ENCODE measurements at places on chromosomes 2 and 18. TPM values are rescaled to one million over a fixed set of nuclear protein-coding genes. Genes with fewer than 3 reads are reported as not detected.
A peak's percentile ranks its signal among the peaks of the same experiment; 100 is the strongest.

DNA sequence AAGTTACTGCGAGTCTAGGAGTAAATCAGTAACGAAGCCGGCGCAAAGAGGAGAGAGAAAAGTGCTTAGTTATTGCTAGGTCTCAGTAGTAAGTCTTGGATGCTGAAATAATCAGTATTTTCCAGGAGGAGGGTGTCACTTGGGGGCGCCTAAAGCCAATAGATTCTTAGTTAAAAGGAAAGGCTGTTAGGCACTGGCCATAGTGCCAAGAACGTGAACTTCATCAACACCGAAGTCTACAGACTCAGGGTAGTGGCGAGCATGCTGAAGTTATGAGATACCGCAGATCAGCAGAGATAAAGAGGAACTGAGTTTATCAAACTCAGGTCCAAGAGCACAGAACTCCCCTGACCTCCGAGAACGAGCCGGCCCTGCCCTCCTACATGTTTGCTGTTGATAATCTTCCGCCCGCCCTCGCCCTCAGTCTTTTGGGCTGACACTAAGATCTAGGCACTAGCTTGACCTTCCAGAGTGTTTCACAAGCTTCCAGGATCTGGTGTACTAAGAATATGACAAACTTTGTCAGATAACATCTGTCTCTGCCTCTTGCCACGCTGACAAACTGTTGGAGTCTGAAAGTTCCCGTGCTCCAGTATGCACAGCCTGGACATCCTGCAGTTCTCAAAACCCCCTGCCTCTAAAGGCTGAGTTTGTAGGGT, 49.2 kb downstream of the CYB5A start:
- no peak for DNase-seq
- peaks cover 42% of the 10 kb centered on the region for H3K4me1 ChIP-seq
- no peak overlapping the region for H3K4me3 ChIP-seq
- peak overlapping the region; percentile 18 for H3K27ac ChIP-seq
- peaks cover 11% of the 10 kb centered on the region for H3K27me3 ChIP-seq

DNA sequence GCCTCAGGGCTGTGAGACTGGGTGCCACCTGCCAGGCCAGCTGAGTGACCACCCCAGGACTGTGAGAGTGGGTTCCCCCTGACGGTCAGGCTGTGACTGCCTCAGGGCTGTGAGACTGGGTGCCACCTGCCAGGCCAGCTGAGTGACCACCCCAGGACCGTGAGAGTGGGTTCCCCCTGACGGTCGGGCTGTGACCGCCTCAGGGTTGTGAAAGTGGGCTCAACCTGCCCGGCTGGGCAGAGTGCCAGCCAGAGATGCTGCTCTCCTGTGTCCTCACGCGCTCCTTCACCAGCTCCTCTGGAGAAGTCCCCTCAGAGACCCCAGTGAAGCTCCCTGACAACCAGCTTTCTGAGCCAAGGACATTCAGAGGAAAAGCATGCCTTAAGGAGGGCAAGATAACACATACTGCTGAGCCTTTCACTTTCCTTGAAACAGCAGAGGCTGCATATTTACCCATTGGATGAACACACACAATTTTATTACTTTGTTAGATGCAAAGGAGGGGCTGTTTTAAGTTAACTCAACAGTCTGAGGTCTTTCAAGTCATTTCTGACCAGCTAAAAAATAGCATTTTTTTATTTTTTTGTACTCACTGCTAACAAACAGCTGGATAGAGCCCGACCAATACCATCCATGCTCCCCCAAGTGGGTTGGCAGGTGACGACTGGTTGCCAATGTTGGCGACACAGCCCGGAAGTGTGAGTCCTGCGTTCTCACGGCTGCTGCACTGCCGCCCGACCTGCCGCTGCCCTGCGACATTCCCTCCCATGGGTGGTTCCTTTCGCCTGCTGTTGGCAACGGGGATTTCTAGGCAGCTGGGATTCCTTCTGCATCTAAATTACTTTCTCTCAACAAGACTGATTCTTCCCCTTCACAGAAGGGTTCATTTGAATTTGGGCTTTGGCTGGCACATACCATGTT, 70.7 kb downstream of the NDUFA10 start:
- H3K36me3 ChIP-seq: peaks cover 34% of the 10 kb centered on the region
- H3K4me3 ChIP-seq: no peak overlapping the region
- H3K27ac ChIP-seq: no peak overlapping the region
- no peaks in the 10 kb centered on the region for H3K4me1 ChIP-seq

GRCh38 chr18:36672437-36673344, 156.1 kb downstream of the TPGS2 start:
- H3K27ac ChIP-seq: no peak overlapping the region
- peaks cover 4% of the 10 kb centered on the region for H3K4me1 ChIP-seq
- DNase-seq: no peak
- H3K4me3 ChIP-seq: no peak overlapping the region
- no peaks in the 10 kb centered on the region for H3K36me3 ChIP-seq
- peaks cover 4% of the 10 kb centered on the region for H3K27me3 ChIP-seq

DNA sequence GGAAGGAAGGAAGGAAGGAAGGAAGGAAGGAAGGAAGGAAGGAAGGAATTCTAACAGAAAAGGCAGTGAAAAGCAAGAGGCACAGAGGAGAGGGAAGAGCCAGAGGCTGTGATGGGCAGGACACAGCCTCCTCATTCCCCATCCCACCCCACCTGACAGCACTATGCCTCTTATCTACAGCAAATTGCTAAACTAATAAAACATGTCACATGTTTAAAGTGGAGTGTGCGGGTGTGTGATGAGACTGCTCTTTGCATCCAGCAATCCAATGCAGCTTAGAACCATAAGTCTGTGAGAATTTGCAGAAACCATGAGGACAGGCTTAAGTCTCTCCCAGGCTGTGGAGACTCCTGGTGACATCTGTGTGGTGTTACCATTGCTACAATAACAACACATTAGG, 108.4 kb upstream of the ALK start:
- H3K27ac ChIP-seq: no peak overlapping the region
- H3K36me3 ChIP-seq: no peaks in the 10 kb centered on the region
- H3K27me3 ChIP-seq: peaks cover 16% of the 10 kb centered on the region
- DNase-seq: no peak
- no peak overlapping the region for H3K4me3 ChIP-seq

GRCh38 chr2:50448556-50448955, 583.4 kb downstream of the NRXN1 start:
- no peaks in the 10 kb centered on the region for H3K36me3 ChIP-seq
- H3K27ac ChIP-seq: no peak overlapping the region
- no peaks in the 10 kb centered on the region for H3K27me3 ChIP-seq
- no peak for DNase-seq
- H3K4me1 ChIP-seq: no peaks in the 10 kb centered on the region

- H3K4me1 ChIP-seq: no peaks in the 10 kb centered on the region
- H3K27ac ChIP-seq: no peak overlapping the region
- no peaks in the 10 kb centered on the region for H3K36me3 ChIP-seq
- peaks cover 46% of the 10 kb centered on the region for H3K27me3 ChIP-seq
- no peak for DNase-seq
Observed at GRCh38 chr2:219565130-219566080, 5.9 kb downstream of the OBSL1 start.

DNA sequence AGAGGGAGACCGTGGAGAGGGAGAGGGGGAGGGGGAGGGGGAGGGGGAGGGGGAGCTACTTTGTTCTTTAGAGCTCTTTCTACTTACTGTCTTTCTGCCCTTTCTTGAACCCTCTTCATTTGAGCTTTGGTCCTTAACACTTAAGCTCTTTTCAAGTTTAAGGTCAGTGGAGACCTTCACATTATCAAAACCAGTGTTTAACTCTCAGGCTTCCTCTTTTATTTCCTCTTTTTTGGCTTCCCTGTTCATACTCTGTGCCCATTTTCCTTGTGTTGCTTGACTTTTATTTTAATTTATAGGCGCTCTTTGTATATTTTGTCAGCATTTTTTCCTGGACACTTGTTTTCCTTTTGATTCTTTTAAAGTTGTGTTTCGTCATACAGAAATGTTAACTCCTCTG, 37.1 kb downstream of the ACSL3 start:
- H3K36me3 ChIP-seq: peaks cover 5% of the 10 kb centered on the region
- H3K4me3 ChIP-seq: no peak overlapping the region
- H3K27me3 ChIP-seq: no peaks in the 10 kb centered on the region
- DNase-seq: no peak
- no peak overlapping the region for H3K27ac ChIP-seq
- peaks cover 17% of the 10 kb centered on the region for H3K4me1 ChIP-seq

The GYPC gene
- total RNA-seq: 50.1 TPM
